ENCODE measurements at places on chromosomes 2 and 18. TPM values are rescaled to one million over a fixed set of nuclear protein-coding genes. Genes with fewer than 3 reads are reported as not detected.

The DLX1 gene
- not detected for total RNA-seq

The TRIB2 gene
- 73.6 TPM for total RNA-seq

The NCKAP5 gene
- 0.05 TPM for total RNA-seq

The HOXD13 gene
- under 0.01 TPM for total RNA-seq

The FSHR gene
- total RNA-seq: not detected

The SPIRE1 gene
- total RNA-seq: 22.5 TPM

The IWS1 gene
- 42.8 TPM for total RNA-seq

The PSTPIP2 gene
- total RNA-seq: 0.68 TPM

The MARCHF4 gene
- 1.5 TPM for total RNA-seq

The CGREF1 gene
- total RNA-seq: 4.8 TPM

The KYNU gene
- total RNA-seq: not detected

The TEX44 gene
- total RNA-seq: not detected

The PAIP2B gene
- 1.9 TPM for total RNA-seq

The CRIM1 gene
- 765 TPM for total RNA-seq

The ATG9A gene
- total RNA-seq: 75.4 TPM

The AMER3 gene
- total RNA-seq: not detected

The SLC4A5 gene
- total RNA-seq: not detected

The RELCH gene
- total RNA-seq: 34.9 TPM

The CHRND gene
- not detected for total RNA-seq

All from dermis blood vessel endothelial cell (primary cell).